ENCODE measurements at places on chromosomes 4 and X.
A peak's percentile ranks its signal among the peaks of the same experiment; 100 is the strongest.

DNA sequence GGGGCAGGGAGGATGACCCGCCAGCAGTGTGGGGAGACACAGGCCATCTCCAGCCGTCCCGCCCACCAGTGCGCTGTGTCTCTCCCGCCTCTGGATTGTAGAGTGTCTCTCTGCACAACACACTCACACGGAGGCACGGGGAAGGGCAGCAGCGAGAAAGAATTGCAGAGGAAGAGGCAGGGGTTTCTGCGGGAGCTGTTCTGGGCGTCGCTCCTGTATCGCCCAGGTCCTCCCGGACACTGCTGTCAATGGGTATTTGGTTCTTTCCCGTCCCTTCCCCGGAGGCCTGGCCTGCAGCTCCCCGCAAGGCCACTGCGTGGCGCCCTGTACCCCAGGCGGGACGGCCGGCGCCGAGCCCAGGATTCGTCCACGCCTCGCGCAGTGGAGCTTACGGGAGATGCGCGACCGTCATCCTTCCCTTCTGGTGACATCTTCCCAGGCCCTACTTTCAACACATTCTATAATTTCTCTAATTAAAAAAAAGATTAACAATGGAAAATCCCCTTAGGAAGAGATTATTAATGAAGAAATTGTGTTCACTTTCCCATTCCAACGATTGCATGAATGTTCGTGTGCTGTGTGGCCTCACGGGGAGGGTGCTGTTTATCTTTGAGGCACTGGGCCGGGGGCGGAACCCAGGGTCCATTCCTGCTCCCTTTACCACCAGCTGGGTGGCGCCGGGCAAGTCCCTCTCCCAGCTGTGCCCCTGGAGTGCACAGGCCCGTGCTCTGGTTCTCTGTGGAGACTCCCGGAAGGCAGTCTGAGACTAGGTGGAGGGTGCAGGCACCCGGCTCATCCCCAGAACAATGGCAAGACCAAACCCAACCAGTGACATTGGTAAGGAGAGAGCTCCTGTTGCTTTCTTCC is 95.7 kb downstream of the CPZ start:
- no peak for DNase-seq

DNA sequence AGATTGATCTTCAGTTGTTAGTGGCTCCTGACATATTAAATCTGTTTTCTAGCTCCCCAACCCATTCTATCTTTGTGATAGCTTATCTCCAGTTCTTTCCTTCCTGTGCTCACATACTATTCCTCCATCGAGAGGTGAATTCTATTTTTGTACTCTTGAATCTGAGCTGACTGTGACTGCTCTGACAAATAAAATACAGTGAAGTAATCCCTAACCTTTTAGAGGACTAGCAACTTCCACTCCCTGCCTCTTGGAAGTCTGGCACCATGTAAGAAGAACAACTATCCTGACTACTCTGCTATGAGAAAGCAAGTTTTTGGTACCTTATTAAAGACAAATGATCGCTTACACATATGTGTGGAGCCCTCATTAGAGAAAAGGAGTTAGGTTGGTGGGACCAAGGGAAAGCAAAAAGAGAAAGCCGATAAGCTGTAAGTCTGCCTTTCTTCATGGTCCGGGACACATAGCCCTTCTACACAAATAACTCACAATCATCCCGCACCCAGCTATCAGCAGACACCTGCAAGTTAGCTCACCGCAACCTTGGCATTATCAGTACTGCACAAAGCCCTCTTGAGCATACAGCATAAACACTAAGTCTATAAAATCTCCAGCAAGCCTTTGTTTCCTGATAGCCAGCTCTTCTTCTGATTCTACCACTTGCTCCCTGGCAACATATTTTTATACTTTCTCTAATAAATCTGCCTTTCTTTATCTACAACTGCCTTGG is 13.5 kb upstream of the PPM1K start:
- DNase-seq: no peak

DNA sequence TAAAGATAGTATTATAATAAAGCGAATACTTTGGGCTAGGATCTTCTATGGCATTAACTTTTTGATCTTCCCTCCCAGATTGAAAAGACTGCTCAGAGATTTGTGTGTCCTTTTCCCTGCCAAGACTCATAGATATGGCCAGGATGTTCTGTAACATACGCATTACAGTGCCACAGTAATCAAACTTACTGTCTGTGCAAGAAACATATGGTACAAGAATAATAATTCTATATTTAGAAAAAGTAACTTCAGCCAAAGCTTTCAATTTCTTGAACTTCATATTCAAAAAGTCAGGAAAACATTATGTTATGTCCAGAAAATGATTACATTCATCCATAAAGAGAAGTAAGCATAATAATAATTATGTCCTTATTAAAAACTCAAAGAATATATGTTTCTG is 100.9 kb upstream of the GUCY1A1 start:
- DNase-seq: no peak

DNA sequence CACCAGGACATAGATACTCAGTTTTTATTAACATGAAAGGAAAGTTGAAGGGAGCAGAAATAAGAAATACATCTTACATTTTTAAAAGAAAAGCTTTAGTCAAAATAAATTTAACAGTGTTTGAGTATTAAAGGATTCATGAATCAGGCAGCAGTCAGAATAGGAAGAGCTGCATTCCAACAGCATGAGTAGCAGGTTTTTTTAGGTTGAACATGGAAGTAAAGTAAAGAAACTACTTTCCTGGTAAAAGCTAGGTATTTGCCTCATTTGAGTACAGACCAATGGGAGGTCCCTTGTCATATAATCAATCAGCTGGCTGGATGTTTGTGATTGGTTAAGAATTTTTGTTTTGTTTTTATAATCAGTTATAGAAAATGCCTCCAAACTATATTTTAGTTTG is 645.9 kb upstream of the INTU start:
- no peak for DNase-seq

- peak; percentile 53 for DNase-seq
These were observed 20.8 kb downstream of the IRF2 start for GRCh38 chr4:184453365-184454160.

- DNase-seq: no peak
These were observed 177.3 kb upstream of the DKK2 start for GRCh38 chr4:107213410-107213809.

GRCh38 chr4:145345401-145345800 is 136.3 kb upstream of the SMAD1 start:
- DNase-seq: no peak

DNA sequence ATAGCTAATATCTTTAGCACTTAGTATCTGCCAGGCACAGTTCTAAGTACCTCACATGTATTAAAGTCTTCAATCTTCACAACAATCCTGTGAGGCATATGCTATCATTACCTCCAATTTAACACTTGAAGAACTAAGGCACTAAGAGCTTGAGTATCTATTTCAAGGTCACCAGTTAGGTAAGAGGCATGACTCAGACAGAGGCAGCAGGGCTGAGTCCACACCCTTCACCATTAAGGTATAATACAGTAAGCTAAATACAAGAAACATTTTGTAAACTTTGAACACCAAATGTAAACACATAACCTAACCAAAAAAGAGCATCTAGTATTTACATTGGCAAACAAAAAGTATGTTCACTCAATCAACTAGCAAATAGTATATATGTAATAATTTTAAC is 1410.9 kb downstream of the PCDH18 start:
- DNase-seq: no peak

DNA sequence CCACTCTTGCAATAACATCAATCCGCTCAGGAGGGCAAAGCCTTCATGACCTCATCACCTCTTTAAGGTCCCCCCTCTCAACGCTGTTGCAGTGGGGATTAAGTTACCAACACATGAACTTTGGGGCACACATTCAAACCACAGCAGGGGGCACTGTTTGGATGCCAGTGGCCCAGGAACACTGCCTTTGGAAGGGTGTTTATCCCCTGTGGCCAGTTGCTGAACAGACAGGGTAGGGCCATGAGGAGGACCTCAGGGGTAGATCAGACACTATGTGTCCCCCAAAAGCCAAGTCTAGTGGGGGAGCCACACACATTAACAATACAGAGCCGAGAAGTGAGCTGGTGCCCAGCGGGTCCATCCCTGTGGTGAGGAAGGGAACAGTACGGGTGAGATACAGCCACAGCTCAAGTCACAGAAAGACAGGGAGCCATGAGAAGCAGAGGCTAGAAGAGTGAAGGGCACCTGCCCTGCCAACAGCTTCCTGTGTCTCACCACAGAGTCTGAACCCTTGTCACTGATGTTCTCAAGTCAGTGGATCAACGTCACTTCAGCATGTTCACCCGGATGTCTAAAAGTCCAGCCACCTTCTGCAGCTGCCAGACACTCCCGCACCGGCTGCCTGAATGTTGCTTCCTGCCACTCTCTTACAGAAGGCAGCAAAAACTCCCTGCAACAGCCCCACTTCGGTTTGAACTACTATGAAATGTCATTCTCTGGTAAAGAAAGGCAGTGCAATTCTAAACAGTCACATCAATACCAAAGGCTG is 19.9 kb upstream of the MXD4 start:
- DNase-seq: peak; percentile 92

- peak; percentile 60 for DNase-seq
These were observed 98.2 kb downstream of the FRYL start for GRCh38 chr4:48681856-48682255.

GRCh38 chr4:107863416-107863815 is 38.7 kb downstream of the SGMS2 start:
- DNase-seq: no peak

DNA sequence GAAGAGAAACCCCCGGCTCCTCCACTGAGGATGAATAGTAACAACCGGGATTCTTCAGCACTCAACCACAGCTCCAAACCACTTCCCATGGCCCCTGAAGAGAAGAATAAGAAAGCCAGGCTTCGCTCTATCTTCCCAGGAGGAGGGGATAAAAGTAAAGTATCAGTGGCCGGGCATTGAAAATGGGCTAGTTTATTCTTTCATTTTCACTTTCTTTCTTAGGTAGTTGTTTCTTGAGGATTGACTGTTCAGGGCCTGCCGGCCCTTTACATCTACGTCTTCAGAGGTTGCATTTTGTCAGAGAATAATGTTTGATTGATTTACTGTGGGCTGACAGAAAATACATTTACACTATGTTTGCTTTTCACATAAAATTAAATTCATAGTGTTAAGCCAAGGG is 27.1 kb downstream of the PAK3 start:
- peak; percentile 6 for DNase-seq

DNA sequence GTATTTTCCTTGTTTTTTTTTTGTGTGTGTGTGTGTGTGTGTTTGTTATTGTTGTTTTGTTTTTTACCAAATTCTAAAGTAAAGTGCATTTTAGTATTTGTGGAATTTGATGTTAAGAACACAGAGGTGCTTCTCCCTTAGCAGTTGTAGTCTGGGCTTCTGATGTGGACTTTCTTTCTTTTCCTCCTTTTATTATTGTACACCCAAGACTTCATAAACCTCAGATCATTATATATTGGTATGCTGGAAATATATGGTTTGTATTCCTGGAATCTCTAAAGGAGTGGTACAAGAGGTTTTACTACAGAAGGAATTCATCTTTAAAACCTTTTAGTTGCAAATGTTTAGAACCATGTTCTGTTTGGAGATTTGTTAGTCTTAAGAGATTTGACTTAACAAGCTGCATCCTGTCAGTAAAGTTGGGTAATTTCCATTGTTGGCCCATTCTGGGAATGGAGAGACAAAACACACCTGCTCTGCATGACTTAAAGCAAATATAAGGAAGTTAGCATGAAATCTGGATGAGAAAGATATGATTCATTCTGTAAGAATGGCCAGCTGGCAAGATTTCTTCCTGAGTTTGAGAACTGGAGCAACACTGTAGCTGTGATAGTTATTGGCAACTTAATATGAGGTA is 64.0 kb downstream of the SMAD1 start:
- DNase-seq: no peak

GRCh38 chr4:122602277-122603142 is 18.4 kb downstream of the IL21 start:
- peak; percentile 23 for DNase-seq

- DNase-seq: peak; percentile 48
These were observed 55.8 kb upstream of the BCOR start for GRCh38 chrX:40153345-40154249.

GRCh38 chrX:1597345-1598020 is 6.1 kb downstream of the AKAP17A start:
- no peak for DNase-seq

GRCh38 chr4:76841026-76841425 is 56.9 kb downstream of the SOWAHB start:
- DNase-seq: no peak

- no peak for DNase-seq
These were observed 891 bp downstream of the CISD2 start for GRCh38 chr4:102869569-102870197.

DNA sequence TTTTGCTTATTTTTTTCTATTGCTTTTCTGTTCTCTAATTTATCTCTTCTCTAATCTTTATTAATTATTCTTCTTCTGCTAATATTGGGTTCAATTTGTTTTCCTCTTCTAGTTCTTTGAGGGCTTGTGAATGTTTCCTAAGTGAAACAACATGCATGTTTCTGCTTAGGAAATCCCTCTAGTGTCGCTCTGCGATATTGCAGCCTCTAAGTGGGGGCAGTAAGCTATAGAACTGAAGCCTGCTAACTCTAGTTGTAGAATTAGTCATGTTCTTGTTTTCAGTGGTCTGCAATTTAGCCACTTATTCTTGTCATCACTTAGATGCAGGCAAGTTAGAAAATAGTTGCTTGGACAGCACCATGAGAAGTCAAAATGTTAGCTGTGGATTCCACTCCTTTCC is 222.6 kb downstream of the SPIN4 start:
- no peak for DNase-seq

DNA sequence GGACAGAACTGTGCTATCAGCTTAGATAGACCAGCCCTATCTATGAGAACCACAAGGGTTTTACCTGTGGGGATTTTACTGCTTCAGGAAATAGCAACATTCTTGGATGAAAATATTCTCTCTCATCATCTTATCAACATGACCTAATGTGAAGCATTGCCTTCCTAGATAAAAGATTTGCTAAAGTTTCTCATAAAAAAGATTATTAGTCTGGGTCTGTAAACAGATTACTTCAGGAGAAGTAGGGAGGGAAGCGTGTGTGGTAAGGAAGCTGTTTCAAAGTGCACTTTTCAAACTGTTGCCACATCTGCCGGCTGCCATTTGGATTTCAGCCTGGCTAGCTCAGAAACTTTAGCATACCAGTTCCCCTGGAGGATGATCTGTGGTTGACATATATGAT is at the start of gene NOX1:
TSS of gene NOX1 (minus strand) at position 35 of the 400 bp plus-strand sequence. CDS start 220 bp downstream, outside the sequence.
- no peak for DNase-seq

- DNase-seq: no peak
These were observed at the start of gene DDIT4L for GRCh38 chr4:100189820-100190642. TSS of gene DDIT4L (minus strand) at chr4:100190468. CDS start at chr4:100189983, 485 bp downstream.

GRCh38 chrX:107135049-107135964 is 16.7 kb upstream of the RBM41 start:
- peak; percentile 10 for DNase-seq

DNA sequence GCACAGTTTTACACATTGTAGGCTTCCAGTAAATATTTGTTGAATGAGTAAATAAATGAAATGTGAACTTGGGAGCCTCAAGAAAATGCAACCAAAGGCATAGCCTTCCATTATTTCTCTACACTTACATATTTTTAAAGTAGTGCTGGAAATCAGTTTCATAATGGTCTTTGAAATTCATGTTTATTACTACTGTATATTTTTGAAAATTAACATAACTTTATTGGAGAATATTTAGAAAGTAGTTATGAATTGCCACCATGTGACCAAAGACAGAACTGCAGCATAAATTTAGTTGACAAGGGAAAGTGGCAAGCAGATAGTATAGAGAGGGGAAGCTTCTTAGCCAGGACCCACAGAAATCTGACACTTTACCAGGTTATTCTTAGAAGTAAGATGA is 6.4 kb downstream of the TCEAL8 start:
- DNase-seq: peak; percentile 34

GRCh38 chr4:185512516-185512915 is 22.8 kb downstream of the PDLIM3 start:
- no peak for DNase-seq
